ENCODE measurements at places on chromosomes 2 and 18.

GRCh38 chr18:50659091-50660003 lies 99.5 kb downstream of the MAPK4 start:
- DNase-seq, result no peak

DNA sequence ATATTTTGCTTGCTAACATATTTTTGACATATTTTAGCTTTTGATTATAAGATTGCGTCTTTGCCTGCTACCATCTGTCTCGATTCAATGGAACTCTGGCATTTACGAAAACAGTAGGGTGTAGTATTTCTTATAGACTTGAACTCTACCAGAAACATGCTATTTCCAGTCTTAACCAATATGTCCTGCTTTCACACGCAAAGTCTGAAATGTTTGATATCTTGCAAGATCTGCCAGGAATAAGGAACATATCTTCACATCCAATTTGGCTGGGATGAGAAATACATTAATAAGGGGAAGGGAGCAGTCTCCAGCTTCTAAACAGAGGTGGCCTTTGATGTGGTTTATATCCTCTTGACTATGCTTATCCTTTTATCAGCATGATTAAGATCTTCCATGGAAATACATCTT lies 299.4 kb downstream of the ZNF521 start:
- no peak for DNase-seq

DNA sequence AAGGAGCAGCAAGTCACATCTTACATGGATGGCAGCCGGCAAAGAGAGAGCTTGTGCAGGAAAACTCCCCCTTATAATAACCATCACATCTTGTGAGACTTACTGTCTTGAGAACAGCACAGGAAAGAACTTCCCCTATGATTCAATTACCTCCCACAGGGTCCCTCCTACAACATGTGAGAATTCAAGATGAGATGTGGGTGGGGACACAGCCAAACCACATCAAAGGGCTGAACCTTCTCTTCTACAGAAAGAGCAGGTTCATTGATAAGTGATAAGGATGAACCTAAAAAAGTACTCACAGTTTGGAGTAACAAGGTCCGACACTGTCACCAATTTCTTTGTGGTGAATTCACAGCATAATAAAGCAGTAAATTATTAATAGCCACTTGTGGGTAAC lies 422.2 kb upstream of the FSIP2 start:
- no peak for DNase-seq

DNA sequence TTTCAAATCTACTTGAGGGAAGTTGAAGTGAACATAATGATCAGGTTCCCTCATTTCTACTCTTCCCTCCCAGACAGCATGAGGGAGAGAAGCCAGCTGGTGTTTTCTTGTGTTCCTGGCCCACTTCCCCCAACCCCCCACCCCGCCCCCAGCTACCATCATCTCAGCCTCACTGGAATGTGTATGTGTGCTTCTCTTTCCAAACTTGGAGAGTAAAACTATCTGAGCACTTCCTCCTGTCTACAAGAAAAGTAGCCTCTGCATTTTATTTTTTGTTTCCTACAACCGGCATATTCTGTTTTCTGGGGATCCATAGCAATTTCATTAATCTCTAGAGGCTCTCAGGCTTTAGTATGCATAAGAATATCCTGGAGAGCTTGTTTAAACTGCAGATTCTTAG lies 53.6 kb upstream of the GRHL1 start:
- no peak for DNase-seq

- no peak for DNase-seq
Observed at GRCh38 chr18:35842536-35842935, 129.9 kb upstream of the RMP24 start.

DNA sequence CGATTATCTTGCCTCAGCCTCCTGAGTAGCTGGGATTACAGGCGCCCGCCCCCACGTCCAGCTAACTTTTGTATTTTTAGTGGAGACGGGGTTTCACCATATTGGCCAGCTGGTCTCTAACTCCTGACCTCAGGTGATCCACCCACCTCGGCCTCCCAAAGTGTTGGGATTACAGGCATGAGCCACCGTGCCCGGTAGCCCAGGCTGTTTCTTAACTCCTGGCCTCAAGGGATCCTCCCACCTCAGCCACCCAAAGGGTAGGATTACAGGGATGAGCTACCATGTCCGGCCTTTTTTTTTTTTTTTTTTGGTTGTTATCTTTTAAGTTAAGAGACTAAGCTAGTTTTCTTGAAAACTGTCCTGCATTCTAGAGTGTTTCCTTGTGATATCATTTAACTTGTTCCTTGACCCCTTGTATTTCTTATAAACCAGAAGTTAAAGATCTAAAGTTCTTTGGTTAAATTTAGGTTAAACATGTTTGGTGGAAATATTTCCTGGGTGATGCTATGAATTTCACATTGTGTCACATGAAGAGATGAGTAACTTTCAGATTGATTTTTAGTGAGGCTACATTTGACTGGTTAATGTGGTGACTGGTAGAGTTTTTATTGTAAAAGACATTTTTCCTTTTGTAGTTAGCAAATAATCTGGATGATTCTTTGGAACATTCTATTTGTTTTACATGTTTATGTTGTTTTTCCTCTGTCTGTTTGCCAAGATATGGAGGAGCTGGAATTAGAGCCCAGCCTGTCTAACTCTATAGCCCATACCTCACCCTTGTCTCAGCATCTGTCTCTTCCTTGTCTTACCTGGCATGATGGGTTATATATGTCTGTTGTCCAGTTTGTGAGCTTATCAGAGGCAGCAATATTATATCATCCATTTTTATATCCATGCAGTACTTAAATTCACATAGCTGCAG lies 5.2 kb downstream of the NCAPH start:
- no peak for DNase-seq

DNA sequence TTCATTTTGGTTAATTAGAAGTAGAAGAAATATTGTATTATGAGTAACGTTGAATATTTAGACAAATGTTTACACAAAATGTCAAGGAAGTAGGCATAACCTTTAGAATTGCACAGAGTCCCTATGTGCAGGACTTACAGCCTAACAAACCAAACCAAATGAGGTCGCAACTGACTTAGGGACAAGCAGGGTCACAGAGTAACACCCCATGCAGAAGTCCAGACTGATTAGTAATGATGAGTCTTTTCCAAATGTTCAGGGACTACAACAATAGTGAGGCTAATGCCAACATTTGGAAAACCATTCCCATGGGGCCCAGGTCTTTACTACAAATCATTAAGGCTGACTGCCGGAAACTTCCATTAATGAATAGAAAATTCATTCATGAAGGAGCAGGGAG lies 452.5 kb upstream of the CHAC2 start:
- no peak for DNase-seq

DNA sequence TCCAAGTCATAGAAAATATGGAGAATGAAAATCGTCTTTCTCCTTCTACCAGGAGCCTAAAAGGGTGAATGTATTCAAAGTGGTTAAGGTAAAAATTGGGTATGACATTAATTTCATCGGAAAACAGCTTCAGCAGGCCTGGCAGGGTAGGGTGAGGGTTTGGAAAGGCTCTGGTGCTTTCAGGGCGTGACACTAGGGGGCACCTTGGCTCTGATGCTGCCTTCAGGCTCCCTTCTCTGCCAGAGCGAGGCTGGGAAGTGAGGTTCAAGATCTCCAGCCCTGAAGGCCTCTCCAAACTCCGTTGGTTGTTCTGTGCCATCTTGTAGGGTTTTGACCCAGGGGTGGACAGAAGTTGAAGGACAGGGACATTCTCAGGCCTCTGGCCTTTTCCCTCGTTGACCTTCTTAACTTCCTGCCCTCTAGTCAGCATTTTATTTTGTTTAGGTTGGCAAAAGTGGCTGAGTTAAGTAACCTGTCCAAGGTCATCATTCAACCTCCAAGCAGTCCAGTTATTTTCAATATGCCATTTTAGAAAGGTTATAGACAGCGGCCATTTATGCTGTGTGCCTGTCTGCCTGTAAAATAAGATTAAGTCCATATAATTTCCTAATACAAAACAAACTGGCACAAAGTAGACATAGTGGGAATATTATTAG lies 40.3 kb downstream of the EML6 start:
- no peak for DNase-seq

- no peak for DNase-seq
Observed at GRCh38 chr18:31294199-31294747, 23.7 kb upstream of the DSG1 start.

- DNase-seq, result no peak
Observed at GRCh38 chr18:60656553-60656952, 284.0 kb upstream of the MC4R start.

GRCh38 chr2:195813421-195813820 lies 156.4 kb downstream of the SLC39A10 start:
- DNase-seq, result no peak

DNA sequence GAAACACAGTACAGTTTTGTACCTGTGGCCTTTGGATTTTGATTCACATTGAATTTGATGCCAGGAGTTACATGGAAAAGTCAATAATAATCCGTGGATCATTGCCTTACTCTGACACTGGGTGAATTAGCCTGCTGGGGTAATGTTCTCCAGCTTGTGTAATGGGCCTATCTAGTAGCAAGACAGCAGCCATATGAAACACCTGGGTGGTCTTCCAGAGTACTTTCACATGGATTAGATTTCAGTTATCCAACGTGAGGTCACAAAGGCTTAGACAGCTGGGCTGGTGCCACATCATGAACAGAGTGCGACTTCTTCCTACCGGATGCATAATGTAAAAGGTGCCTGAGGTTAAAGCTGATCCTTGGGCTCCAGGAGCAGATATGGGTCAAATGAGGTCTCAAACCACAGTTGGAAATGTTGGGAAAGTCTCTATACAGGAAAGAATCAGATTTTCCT lies 486.8 kb downstream of the PARD3B start:
- no peak for DNase-seq

DNA sequence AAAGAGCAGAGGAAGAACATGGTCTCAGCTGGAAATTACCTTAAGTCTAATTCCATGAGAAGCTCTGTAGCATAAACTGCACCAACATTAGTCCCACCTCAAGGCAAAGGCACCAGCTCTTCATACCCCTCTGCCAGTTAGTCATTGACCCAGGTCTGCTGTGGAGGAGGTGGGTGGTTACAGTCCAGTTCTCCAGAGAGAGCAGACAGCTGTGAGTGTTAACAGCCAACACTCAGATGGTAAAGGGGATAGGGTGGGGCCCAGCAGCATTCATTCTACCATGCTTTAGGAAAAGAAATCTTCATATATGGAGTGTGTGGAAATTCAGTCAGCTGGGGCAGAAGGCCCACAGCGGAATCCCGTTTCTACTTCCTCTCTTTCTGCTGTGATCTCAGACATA lies 159.7 kb upstream of the FBXO11 start:
- no peak for DNase-seq

DNA sequence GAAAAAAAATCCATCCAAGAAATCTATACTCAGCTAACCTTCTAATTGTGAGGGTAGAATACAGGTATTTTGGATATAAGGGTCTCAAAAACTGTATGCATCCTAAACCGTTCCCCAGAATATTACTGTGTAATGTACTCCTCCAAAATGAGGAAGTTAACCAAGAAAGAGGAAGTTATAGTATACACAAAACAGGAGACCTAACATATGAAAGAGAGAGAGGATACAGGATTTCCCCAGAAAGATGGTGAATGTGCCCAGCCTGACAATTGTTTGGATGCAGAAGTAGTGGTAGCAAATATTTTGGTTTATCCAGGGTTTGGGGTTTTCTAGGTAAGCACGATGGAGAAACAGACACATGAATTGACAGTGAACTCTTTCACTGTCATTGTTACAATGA lies 50.6 kb downstream of the GALNT3 start:
- DNase-seq, result no peak

- DNase-seq, result no peak
Observed at GRCh38 chr2:132374961-132375360, 41.6 kb upstream of the GPR39 start.

- DNase-seq, result no peak
Observed at GRCh38 chr2:102707796-102708695, 53.8 kb upstream of the TMEM182 start.

- peak; percentile 13 for DNase-seq
Observed at GRCh38 chr2:190216829-190217228, 102.8 kb downstream of the HIBCH start.

DNA sequence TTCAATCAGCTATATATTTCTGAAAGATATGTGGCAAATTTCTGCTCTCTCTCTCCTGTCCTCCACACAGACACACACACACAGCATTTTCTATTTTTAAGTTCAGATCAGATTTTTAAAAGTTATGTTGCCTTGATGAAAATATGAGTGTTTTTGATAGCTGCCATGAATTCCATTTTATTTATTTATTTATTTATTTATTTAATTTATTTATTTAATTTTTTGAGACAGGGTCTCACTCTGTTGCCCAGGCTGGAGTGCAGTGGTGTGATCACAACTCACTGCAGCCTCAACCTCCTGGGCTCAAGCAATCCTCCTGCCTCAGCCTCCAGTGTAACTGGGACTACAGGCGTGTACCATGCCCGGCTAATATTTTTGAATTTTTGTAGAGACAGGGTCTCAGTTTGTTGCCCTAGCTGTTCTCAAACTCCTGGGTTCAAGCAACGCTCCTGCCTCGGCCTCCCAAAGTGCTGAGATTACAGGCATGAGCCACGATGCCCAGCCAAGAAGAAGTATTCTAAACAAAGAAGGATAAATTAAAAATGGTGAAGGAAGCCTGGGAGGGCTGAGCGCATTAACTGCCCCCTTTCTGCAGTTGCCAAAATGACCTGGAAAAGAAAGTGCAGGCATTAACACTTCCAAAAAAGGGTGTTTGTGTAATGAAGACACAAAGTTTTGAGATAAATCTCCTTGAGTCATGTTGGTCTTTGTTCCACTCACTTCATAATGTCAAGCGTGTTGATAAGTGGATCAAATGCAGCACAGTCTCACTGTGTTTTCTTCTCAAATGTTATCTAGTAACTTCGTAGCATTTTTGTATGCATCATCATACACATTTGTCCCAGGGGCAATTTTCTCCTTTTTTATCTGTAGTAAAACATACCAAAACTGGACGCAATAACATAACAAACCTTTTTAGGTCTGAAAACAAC lies 11.1 kb upstream of the IMPA2 start:
- no peak for DNase-seq
